AG08395 (cell line): ENCODE measurements at places on chromosomes 3 and 15.
A peak's percentile ranks its signal among the peaks of the same experiment; 100 is the strongest.

GRCh38 chr3:177498037-177498857 is 301.0 kb upstream of the TBL1XR1 start:
- no peak for DNase-seq

DNA sequence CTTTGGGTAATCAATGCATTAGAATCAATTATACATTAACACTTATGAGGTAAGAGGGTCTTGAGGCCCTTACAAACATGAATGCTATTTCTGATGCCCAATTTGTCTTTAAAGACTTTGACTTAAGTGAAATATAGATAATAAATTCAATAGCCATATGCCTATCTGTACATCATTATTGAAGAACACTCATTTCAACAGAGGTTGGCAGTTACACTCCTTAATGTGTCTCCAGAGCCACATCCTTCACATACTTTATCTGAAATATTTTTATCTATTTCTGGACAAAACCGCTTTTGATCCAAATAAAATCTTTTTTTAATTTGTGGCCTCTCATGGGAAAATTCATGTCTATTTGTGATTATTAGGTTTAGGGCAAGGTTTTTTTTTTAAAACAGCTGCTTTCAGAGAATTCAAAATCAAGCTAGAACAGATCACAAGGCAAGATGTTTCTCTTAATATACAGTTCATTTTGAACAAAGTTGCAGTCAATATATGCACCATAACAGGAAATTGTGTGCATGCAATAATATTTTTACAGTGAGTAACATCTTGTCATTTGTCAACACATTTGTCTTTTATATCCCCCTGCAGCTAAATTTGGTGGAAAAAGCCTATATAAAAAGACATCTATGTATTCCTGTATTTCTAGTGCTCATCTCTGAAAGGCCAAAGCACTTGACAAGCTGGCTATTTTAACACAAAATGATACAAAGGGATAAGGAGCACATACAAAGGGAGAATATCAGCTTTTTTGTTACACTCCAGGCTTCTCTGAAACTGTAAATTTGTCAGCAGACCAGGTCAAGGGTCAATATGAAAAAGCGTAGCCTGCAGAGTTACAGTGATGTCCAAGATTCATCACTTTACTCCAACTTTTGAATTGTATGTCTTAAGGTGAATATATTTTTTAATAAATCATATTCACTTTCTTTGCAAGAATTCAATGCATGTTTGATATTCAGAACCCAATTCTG is 146.2 kb upstream of the DPH6 start:
- no peak for DNase-seq

- peak; percentile 88 for DNase-seq
These were observed at the start of gene USF3 for GRCh38 chr3:113695786-113696645. Gene USF3, minus strand, starts transcription at chr3:113696642. Its CDS starts 21,764 bp downstream, at chr3:113674878.

DNA sequence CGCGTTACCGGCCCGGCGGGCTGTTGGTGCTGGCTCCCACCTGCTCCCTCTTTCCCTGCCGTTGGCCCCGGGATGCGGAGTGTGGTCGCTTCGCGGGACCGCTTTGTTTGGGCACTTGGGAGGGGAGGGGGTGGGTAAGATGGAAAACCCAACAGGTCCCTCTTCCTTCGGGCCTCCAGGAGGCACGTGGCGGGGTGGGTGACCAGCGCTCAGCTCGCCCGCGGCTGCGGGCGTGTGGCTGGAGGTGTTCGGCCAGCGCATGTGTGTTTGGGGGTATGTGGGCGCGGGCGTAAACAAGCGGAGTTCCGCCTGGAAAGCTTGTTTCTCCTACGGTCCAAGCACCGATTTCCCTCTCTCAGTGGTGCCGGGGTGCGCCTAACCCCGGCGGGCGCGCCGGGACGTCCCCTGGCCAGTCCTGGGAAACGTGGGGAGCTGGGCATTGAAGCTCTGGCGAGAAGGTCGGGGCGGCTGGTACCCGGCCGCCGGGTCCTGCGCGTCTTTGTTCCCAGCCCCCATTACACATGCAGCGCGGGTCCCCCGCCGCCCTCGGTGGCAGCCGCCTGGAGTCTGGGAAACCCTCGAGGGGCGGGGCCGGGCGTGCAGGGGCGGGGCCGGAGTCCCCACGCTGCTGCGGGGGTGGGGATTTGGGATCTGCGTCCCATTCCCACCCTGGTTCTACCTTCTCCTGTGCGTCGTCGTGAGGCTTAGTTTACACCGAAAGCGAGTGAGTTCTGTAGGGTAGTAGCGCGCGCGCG is 1.4 kb downstream of the ACVR2B start:
- peak; percentile 57 for DNase-seq

GRCh38 chr15:73809728-73810501 is 56.8 kb upstream of the INSYN1 start:
- DNase-seq, result peak; percentile 32

DNA sequence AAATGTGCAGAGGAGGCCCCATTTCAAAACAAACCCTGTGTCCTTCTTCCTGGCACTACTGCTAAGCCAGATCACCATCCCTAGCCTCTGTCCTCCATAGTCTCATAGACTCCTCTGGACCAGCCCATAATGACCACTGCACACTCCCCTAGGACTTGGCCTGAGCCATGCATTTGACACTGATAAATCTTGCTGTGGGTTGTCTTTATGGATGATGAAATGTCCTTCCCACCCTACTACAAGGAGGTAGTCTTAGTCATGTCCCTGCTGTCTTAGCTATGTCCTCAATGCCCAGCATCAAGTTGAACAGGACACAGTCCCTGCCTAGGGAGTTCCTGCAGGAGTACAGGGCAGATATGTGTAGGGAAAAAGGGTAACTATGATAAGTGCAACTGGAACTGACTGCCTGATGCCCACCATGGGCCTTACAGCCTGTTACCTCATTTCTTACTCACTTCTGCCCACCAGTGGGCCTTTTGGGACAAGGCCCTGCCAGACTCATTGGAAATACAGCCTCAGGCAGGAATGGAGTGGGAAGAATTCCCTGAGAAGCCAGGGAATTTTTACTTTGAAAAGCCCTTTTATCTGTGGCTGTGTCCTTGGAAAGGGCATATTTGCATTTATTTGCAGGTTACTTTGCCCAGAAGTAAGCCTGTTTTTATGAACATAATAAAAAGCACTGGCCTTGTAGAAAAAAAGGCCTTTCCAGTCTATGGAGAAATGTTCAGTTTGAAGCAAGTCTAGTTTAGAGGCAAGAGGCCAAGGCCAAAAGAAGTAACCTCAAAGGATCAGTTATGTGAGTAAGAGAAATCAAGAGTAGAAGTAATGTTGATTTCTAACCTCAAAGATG is 199.6 kb upstream of the EIF1B start:
- DNase-seq, result peak; percentile 10

- DNase-seq, result no peak
These were observed 699.1 kb downstream of the NAALADL2 start for GRCh38 chr3:175558261-175558660.

- DNase-seq, result no peak
These were observed 515.5 kb downstream of the ZNF385D start for GRCh38 chr3:21235491-21235890.

DNA sequence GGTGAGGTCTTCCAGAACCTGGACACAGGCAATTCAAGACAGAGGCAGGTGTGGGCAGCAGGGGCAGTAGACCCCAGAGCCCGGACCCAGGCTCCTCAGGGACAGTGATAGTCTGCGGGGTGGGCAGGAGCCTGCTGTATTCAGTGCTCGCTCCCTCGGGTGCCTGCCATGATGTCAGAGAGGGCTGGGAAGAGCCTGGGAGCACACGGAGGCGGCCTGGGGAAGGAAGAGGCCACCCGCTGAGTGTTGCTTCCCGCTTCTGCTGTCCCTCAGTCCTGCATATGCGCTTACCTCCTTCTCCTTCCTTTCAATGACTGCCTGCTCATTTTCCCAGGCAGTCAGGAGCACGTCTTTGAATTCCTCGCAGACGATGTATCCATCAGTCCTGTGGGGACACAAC is 22.8 kb downstream of the TMEM43 start:
- DNase-seq, result no peak

DNA sequence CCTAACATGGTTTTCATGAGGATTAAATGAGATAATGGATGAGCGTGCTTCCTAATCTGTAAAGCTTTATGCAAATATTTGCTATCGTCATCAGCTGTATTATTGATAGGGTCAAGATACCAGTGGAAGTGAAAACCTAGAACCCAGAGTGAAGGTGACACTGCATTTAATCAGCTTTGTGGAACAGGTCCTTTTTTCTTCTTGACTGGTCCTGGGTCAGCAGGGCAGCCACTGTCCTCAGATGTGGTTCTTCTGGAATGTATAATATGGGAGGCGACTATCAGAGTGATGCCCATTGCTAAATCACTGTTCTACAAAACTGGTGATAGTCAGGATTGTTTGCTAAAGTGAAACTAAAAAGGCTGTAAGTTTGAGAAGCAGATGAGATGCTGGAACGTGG is 41.4 kb downstream of the SORD start:
- DNase-seq, result no peak

GRCh38 chr15:74523982-74524381 is 17.0 kb upstream of the ARID3B start:
- DNase-seq, result no peak

DNA sequence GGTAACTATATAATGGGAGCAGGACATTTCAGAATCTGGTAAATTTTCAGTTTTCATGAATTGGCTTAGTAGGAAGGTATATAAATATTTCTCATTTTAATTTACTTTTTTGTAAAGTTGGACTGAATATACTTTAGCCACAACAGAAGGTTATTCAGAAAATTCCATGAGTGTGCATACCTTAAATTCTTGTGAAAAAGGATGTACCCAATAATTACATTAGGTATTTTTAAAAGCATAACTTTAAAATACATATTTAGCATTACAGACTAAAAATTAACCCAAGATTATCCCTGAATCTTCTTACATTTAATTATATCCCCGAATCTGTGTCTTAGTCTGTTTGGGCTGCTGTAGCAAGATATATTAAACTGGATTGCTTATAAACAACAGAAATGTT is 24.9 kb upstream of the ATP11B start:
- DNase-seq, result no peak

DNA sequence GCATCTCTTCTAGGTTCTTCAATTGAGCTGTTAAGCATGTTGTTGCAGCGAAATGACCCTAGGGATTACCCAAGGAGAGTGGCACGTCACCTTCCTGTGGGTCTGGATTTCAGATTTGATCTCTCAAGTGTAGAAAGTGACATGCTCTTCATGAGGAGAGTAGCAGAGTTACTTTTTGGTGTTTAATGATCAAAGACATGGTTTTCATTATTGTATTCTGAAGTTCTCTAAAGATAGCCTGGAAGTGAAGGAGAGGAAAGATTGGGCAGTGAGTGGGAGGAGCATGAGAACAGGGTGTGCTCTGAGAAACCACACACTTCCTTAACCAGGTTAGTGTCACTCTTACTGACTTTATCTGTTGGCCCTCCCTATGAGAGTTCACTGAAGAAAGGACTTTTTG is 153.6 kb downstream of the AKAP13 start:
- no peak for DNase-seq

DNA sequence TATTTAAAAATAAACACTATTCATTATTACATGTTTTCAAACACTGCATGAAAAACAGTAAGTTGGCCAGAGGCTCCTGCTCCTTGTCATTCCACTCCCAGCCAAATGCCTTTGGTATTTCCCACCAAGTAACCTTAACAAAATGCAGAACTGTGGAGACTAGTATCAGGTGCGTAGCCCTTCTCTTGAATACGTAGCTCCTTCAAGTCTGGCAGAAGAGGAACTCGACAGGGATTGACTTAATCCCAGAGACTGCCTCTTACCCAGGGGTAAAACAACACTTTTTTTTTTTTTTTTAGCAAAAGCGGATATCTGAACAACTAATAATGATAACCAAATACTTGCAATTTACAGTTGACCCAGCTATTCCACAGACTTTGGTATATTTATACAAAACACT is 738 bp downstream of the COMMD2 start:
- DNase-seq, result no peak

DNA sequence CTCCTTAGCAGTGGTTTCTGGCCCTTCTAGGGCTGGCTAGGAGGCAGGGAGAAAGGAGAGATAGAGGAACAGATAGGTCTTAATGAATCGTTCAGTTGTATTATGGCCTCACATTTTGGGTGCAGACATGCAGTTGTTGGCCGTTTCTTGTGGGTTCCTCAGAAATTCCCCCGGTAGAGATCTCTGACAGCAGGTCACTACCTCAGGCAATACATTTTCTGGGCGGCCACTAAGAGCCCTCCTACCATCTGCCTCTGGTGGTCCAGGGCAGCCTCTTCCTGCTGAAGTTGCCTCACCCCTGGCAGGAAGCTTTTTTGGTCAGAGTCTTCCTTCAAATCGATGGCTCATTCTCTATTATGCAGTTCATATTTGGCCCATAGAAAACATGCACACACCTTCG is 266.1 kb downstream of the SV2B start:
- no peak for DNase-seq

DNA sequence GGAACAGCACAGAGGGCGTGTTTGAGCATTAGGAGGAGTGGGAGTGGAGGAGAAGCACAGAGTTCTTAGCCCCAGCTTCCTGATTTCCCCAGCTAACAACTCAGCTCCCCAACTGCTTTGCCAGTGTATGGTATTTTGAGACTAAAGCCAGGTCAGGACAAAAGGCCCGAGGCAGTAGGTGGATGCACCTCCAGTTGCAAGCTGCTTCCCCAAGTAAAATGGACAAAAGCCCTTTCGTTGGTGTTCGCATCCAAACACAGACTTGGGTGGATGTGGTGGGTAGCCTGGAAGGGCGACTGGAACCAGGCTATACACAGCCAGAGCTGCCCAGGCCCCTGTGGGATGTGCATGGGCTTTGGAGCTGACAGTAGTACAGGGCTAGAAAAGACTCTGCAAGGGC is 12.3 kb upstream of the EHD4 start:
- DNase-seq, result no peak

DNA sequence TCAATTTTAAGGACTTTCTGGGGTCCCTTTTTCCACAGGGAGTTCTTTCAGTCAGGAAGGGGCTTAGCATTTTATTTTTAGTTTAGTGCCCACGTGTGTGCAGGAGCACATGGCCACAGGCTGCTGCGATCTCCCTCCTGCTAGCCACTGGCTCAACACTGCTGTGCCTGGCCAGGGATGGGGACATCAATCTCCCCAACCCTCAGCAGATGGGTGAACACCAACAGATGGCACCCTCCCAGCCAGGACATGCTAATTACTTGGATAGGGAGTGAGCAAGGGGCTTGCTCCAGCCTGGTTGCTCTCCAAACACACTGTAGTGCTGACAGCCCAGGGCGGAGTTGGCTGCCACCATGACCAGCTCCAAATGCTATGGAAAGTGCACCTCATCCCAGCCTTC is 7.4 kb upstream of the RIOX2 start:
- DNase-seq, result no peak

GRCh38 chr3:65751123-65751700 is 287.5 kb downstream of the MAGI1 start:
- DNase-seq, result peak; percentile 47
